Jurkat, Clone E6-1 (cell line): ENCODE measurements at places on chromosomes 4 and X.

- DNase-seq = peak; percentile 24
Observed at GRCh38 chr4:7101692-7102515, 34.0 kb upstream of the GRPEL1 start.

DNA sequence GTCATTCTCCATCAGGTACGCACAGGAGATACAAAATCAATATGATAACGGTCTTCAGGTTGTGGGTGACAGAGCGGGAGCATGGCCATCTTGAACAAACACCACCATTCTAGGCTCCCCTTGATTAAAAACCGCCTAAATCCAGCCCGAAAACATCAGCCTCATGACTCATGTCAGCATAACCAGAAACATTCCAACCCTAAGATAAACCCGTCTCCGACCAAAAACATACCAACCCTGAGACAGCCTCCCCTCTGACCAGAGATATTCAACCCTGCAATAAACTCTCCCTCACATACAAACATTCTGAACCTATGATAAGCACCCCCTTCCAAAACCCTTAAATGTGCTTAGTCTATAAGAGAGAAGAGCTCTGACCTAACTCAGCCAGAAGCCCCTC lies 157.9 kb downstream of the DHRSX start:
- DNase-seq = no peak

DNA sequence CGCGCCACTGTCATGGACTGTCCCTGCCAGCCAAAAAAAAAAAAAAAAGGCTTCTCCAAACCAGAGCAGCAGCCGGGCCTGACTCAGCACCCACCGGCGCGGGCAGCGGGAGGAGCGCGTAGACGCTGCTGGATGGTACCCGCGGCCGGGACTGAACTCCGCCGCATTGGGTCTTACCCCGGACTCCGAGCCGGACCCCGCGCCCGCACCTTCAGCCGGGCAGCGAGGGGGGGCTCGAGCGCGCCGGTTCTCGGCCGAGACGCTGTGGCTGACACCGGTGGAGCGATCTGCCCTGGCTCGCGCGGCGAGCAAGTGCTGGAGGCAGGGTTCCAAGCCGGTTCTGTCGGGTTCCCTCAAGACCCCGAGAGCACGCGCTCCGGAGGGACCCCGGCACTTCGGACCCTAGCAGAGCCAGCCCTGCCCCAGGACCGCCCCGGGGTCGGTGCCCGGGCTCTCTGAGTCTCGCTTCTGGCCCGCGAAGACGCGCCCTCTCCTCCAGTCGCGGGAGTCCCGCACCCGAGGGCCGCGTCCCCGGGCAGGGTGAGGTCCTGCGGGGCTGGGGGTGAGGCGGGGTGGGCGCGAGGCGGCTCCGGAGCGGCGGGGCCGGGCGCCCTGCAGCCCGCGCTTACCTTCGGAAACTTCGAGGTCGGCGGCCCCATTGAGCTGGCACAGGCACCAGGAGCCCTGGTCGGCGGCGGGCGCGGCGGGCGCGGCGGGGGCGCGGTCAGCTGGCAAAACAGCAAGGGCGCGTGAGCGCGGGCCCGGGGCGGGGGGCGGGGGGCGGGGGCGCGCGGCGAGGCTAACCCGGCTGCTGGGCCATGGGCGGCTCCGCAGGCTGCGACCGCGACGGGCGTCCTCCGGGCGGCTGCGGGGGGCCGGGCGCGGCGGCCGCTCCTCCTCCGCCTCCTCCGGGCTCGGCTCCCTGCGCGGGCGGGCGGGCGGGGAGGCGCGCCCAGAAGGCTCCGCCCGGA lies 11.8 kb upstream of the MAN2B2 start:
- no peak for DNase-seq

GRCh38 chrX:17535229-17535628 lies 160.2 kb downstream of the NHS start:
- peak; percentile 17 for DNase-seq

DNA sequence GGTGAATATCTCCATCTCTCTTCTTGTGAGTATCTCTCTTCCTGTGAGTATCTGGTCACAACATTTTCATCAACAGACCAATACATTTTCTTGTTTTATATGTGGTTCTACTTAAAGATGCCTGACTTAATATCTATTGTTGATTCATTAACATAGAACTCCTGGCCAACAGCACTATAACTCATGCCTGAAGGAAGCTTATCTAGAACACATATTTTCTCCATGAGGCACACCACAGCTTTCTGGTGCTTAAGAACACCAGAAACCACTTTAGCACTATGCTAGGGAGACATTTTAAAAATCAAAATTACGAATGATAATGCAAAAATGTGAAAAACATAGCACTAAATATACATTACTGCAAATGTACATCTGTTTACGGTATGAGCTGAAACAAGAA lies 190.4 kb downstream of the GABRB1 start:
- DNase-seq = no peak

DNA sequence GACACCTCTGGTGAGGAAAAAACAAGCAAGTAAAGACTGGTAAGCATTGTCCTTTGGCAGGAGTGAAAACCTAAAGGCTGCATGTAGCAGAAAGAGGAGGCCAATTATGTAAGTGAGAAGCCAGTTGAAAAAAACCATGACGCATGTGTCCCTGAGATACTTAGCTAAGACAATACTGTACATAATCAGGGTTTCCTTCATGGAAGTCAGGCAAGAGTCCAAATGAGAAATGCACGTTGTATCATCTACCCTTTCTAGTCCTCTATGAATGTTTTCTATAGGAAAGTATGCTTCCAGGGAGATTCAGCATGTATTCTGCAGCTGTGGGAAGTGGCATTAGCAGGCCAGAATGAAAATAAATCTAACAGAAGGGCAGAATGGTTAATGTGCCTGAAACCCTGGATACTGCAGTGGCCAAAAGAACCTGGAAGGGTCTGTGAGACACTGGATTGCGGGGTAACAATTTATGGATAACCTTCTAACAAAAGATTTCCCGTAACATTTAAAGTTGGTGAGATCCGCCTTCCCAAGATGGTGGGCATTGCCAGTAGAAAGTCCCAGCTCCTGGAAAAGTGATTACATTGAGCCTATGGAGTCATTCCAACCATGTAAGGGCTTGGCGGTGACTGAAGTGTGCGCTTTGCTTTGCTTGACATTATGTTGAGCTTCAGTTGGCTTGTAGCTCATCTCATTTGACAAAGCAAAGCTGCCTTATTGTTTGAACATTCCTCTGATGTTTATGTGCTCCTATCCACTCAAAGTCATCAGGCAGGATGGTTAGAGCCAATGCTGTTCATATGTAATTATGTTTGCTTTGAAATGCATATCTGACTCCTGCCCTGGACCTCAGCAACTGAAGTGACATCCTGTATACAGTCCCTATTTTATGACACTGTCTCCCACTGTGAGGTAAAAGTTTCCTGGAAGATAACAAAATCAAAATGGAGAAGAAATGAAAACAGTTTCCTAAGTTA lies 200.4 kb downstream of the ARHGAP24 start:
- no peak for DNase-seq

DNA sequence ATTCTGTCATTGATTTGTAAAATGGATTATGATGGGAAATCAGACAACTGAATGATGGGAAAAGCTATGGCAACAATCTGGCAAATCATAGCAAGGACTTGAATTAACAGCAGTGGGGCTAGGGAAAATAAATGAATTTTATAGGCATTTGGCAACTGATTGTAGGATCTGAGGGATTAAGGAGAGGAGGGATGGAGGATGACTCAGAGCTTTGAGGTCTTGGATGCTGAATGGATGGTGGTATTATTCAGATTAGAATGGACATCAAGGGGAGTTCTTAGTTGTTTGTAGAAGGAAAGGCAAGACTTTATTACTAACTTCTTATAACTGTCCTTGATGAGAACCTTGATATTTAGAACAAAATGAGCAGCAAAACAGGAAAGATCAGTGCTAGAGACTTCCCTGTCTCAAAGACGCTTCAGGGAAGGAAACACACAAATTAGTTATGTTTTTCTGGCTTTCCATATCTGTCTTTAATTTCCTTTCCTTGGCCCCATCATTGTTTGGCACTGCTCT lies 51.4 kb upstream of the HHIP start:
- DNase-seq = no peak

DNA sequence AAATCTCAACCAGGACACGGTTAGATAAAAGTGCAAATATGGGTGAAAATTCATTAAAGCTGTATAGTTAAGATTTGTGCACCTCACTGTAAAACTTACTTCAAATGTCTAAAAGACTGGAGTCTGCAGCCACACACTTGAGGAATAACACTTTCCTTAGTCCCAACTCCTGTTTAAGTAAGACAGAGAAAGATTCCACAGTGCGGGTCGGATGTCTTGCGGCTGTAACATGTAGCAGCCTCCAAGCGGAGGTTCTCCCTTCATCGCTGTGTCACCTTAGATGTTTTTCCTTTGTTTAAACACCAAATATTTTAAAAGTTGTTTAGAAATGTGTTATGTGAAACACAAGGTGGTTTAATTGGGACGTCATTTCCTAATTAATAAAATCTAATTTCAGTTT lies 905 bp upstream of the MAEA start:
- no peak for DNase-seq

DNA sequence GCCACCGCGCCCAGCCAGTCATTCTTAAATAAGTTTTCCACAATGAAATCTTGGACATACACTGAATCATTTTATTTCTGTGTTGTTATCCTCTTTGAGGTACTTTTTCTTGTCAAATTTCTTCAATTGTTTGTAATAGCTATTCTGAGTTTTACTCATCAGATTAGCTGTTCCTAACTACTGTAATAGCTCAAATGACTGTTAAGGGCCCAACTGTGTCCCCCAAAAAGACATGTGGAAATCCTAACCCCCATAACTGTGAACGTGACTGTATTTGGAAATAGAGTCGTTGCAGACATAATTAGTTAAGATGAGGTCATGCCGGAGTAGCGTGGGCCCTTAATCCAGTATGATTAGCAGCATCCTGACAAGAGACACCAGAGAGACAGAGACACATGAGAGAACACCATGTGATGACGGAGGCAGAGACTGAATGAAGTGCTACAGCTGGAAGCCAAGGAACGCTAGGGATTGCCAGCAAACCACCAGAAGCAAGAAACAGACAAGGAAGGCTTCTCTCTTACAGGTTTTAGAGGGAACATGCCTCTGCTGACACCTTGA lies 22.9 kb downstream of the ACOT9 start:
- no peak for DNase-seq

- DNase-seq = no peak
Observed at GRCh38 chr4:152729466-152729865, 49.7 kb upstream of the TMEM154 start.

DNA sequence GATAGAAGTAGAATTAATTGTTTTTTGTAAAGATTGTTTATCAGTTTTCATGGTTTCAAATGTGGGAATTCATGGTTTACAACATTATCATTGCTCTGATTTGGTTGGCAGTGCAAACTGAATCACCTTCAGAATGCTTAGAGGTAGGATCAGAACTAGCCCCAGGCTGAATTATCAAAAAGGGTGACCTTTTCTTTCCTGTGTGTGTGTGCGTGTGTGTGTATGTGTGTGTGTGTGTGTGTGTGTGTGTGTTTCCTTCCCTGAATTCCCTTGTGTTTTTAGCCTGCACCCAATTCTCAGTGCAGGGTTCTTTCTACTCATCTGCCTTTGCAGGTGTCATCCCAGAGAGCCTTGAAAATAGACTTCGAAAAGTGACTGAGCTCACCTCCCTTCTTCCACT lies 125.0 kb downstream of the BMPR1B start:
- no peak for DNase-seq

DNA sequence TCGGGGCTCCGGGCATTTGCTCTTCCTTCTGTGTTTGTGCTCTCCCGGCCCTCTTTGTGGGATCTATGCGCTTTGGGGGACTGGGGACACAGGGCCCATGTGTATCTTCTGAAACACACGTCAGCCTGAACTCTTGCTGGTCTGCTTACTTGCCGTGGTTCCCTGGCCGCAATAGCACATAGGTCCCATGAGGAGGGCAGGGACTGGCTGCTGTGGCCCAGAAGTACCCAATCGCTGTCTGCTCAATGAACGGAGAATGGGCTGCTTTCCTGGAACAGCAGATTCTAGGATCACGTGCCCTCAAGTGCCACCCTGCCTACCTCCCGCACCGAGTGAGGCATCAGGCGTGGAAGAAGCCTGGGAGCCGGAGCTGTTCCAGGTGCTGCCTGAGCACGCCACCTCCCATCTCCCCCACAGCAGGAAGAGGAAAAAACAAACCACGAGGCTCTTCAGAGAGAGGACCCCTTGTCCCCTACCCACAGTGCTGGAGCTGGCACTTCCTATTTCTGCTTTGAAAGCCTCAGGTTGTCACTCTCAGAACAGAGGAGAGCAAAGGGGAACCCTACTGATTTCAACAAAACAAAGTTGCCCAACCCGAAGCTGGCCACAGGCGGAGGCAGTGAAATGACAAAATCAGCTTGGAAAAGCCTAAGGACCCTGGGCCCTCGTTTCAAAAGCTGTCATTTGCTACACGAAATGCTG lies 3.8 kb downstream of the G6PD start:
- DNase-seq = no peak

- DNase-seq = no peak
Observed at GRCh38 chr4:8346838-8347605, 77.5 kb downstream of the HTRA3 start.

DNA sequence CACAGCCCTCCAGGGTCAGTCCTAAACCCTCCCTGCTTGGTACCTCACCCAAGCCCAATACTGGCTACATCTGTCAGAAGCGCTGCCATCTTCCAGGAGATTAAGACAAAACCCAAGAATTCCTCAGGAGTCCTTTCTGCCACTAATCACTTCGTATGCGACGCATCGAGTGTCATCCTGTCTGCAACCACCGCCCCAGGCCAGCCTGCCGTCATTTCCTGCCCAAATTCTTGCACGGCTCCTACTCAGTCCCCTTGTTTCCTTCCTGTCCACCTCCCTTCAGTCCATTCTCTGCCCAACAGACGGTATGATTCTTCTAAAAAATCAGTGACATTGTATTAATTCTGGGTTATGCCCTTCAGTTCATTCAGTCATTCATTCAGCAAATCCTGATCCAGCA lies 113.6 kb downstream of the NFKB1 start:
- no peak for DNase-seq

- no peak for DNase-seq
Observed at GRCh38 chr4:147964266-147964880, 232.5 kb downstream of the ARHGAP10 start.

DNA sequence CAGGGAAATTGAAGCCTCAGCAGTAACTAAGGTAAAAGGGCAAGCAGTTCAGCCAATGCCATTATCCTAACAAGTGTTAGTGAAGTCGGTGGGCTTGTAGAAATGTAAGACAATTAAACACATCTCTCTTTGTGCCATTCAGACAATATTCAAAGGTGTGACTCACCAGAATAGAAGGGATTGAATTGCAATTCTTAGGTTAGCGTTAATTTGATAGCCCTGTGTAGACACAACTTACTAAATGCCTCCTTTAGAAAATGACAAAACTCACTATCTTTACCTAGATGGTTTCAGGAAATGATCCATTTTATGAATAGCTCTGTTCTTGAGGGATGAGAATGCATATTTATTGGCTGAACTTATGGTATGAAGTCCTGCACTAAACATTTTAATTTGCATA lies 35.2 kb downstream of the RPA4 start:
- DNase-seq = no peak

GRCh38 chr4:24537025-24537424 lies 47.3 kb downstream of the DHX15 start:
- no peak for DNase-seq

GRCh38 chr4:176778063-176778462 lies 14.7 kb downstream of the VEGFC start:
- DNase-seq = no peak

- DNase-seq = no peak
Observed at GRCh38 chrX:56564164-56564885, 898 bp downstream of the UBQLN2 start.
